HFF-Myc (cell line): ENCODE measurements at places on chromosomes 3 and 15.

- no peak for DNase-seq
These were observed 35.6 kb upstream of the SLC6A1 start for GRCh38 chr3:10956986-10957385.

- DNase-seq, result no peak
These were observed 11.6 kb upstream of the SCAMP5 start for GRCh38 chr15:74983725-74984231.

GRCh38 chr15:101672298-101672697, 20.1 kb upstream of the TM2D3 start:
- no peak for DNase-seq

- DNase-seq, result peak; percentile 84
These were observed 108.0 kb downstream of the CMSS1 start for GRCh38 chr3:99925584-99926230.

DNA sequence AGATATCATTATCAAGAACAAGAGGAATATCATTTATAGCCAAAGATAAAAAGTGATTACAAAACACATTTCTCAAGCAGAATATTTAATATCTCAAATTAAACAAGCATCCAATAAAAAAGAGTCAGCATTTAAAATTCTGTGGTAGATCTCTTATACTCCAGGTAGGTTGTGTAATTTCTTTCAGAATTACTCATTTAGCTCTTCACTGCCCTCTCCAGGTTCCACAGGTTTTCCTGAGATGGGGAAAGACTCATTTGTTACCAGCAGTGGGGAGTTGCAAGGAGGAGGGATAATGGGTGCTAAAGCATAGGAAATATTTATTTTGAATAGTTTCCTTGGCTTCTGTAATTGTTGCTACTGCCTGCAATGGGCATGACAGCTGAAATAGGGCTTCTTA, 83.1 kb upstream of the RASGRP1 start:
- no peak for DNase-seq
